ENCODE measurements at places on chromosomes 2 and 18.

DNA sequence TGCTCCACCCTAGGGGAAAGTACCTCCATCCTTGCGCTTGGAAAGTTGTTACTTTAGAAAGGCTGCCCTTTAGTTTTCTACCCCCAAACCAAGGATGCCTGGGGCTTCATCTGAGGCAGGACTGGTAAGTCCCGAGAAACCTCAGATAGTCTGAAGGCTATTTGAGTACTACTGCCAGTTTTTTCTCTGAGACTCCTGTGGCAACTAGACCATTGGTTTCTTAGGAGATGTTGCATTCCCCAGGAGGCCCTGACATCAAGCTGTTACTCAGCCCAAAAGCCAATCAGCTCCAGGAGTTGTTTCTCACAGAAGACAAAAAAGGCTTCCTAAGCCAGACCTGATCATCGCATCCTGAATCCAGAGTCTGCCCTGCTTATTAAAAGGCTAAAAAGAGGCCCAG lies 67.2 kb downstream of the COLEC12 start:
- no peak for DNase-seq

GRCh38 chr18:36323421-36323820 lies 25.9 kb downstream of the FHOD3 start:
- DNase-seq, result no peak

DNA sequence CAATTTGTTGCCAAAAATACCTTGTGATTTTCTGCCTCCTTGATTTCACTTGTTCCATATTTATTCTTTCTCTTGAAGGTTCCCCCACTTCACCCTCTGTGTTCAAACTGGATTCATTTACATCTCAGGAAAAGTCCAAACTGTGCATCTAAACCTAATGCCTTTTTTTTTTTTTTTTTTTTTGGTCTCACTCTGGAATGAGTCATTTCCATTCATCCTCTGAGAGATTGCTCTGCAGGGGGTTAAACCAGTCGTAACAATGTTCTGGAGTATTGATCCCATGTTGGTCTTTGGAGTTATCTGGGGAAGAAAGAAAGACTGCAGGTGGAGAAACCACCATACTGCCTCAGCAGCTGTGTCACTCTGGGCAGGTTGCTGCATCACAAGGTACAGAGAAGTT lies 119.7 kb downstream of the TACR1 start:
- no peak for DNase-seq

GRCh38 chr2:199092419-199092818 lies 365.3 kb downstream of the SATB2 start:
- no peak for DNase-seq

- no peak for DNase-seq
Observed at GRCh38 chr2:108806371-108807113, 20.0 kb downstream of the CCDC138 start.

DNA sequence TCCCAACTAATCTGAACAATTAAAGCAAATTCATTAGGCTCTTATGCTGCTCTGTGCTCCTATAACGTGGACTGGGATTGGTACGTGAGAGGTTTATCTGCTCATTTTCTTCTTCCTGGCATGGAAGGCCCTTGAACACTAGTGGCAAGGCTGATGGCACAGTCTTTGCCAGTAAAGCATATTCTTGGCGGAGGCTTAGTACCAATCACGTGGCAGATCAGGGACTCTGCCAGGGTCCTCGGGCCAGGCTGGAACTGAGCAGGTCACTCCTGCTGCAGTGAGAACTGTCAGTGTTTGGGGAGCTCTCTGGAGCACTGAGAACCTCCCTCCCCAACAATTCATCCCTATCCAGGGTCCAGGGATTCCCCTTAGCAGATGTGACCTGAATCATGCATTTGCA lies 3.7 kb upstream of the ALPK2 start:
- no peak for DNase-seq

GRCh38 chr2:15768142-15768541 lies 172.2 kb upstream of the MYCN start:
- no peak for DNase-seq

- no peak for DNase-seq
Observed at GRCh38 chr2:235220331-235220730, 268.5 kb downstream of the SH3BP4 start.

- no peak for DNase-seq
Observed at GRCh38 chr2:130387804-130388203, 31.9 kb downstream of the PTPN18 start.

- no peak for DNase-seq
Observed at GRCh38 chr2:233486778-233487552, 79.6 kb downstream of the USP40 start.

GRCh38 chr2:150133623-150134022 lies 353.8 kb downstream of the RND3 start:
- no peak for DNase-seq

DNA sequence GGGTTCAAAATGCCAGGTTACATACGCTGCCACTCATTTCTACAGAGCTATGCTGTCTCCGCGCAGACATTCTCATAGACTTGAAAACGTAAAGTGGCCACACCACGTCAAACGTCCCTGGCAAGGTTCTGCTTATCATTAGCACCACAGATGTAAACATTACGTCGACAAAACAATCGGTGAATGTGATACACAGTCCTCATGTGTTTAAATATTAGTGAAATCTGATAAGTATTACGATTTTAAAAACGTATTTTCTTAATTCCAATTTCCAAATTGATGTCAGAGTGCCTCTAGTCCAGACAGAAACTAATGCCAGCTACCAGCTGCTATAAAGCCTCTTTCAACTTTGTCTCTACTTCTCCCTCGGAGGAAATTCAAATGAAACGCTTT lies 1.2 kb downstream of the STK17B start:
- DNase-seq, result no peak

DNA sequence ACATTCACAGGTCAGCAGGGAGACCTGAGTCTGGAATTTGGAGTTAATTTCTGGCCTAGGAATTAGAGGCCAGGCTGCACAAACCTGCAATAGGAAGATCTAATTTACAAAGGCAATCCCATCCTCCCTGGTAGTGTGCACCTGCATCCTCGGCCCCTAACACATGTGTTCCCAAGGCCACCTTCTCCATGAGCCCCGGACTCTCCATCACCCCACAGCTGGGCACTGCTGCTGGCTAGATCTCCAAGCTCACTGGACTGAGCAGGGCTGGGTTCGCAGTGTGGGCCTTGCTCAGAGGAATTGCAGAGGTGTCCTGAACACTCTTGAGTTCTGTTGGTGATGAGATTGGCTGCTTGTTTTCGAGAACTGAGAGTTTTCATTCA lies 162.6 kb upstream of the TWIST2 start:
- no peak for DNase-seq

Data from activated T-cell treated with anti-CD3 and anti-CD28 coated beads for 4 hours (primary cell).